ENCODE measurements at places on chromosomes 3 and 15. TPM values are rescaled to one million over a fixed set of nuclear protein-coding genes. Genes with fewer than 3 reads are reported as not detected.

DNA sequence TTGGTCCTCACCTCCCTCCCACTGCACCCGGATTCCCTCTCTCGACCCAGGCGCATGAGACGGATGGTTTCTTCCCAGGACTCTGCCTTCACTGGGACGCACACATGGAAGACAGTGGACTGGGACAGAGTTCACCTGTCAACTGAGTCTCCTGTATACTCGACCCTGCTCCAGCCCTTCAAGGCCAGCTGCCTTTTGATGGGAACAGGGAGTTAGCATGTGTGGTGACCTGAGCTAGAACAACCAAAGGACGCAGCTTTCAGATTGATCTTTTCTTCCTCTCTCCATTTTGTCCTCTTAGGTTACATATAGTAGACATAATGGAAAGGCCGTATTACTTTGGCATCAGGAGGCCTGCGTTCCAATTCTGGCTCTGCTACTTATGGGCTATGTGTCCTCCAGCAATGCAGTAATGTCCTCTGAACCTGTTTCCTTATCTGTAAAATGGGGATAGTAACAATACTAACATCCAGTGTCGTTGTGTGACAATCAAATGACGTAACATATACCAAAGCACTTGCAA is 94.1 kb downstream of the PEX5L start:
- DNase-seq, result no peak

The DGKG gene
- total RNA-seq, result 1.2 TPM

The SLC22A14 gene
- 0.53 TPM for total RNA-seq

The PLSCR5 gene
- not detected for total RNA-seq

The BCL6 gene
- 30.8 TPM for total RNA-seq

The FOXB1 gene
- not detected for total RNA-seq

The NPAP1 gene
- total RNA-seq, result not detected

- no peak for DNase-seq
These were observed 2.5 kb downstream of the FEM1B start for GRCh38 chr15:68279779-68280753.

DNA sequence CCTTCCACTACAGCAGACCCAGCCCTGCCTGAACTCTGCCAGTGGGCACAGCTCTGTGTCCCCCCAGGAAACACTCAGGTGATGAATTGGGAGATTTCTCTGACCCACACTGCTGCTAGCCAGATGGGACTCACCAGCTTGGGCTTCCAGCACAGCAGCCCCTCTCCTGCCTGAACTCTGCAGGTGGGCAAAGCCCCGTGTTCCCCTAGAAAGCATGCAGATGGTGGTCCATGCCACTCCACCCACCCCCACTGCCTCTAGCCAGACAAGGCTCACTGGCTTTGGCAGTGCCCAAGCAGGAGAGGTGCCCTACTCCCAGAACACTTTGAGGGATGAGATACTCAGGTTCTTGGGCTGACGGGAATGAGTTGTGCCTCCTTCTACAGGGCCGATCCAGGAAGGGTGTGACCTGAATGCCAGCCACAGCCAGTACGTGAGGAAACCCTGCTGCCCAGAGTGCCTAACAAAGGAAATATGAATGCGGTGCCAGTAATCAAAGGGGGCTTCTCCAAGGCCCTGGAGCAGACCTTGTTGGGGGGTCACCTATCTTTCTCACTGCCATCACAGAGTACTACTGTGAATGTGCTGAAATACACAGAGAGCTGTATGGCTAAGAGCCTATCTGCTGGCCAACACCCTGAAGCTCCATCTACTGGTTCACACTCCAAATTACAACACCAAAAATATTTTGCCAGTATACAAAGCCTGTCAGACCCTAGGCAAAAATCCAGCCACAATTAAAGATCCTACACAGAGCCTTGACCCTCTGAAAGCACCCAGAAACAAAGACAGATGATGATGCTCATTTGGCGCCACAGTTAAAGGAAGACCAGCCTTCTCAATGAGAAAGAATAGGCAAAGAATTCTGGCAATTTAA is 61.9 kb downstream of the BTLA start:
- no peak for DNase-seq

GRCh38 chr3:13684854-13685253 is 135.9 kb downstream of the FBLN2 start:
- no peak for DNase-seq

GRCh38 chr15:68051109-68051508 is 3.0 kb upstream of the PIAS1 start:
- no peak for DNase-seq

The KIF7 gene
- total RNA-seq, result 0.35 TPM

The TUSC7 gene
- total RNA-seq, result not detected

GRCh38 chr15:40769274-40770146 is at the start of gene C15orf62:
TSS of gene C15orf62 (plus strand) at chr15:40769980. CDS start at chr15:40770496, 516 bp downstream.
- DNase-seq, result no peak

GRCh38 chr3:33467786-33468185 is 27.6 kb upstream of the UBP1 start:
- DNase-seq, result no peak

- no peak for DNase-seq
These were observed 15.0 kb downstream of the CHST13 start for GRCh38 chr3:126538966-126539365.

The SEMA6D gene
- total RNA-seq, result 1.3 TPM

DNA sequence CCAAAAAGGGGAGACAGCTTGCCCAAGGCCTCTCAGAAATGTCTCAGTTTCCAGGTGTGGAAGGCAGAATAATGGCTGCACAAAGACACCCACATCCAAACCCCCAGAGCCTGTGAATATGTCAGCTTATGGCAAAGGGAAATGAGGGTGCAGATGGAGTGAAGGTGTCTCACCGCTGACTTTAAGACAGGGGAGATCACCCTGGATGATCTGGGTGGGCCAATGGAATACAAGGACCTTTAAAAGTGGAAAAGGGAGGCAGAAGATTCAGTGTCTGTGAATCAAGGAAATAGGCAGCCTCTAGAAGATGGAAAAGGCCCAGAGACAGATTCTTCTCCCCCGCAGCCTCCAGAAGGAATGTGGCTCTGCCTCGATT is 48.8 kb upstream of the ATP2B2 start:
- no peak for DNase-seq

DNA sequence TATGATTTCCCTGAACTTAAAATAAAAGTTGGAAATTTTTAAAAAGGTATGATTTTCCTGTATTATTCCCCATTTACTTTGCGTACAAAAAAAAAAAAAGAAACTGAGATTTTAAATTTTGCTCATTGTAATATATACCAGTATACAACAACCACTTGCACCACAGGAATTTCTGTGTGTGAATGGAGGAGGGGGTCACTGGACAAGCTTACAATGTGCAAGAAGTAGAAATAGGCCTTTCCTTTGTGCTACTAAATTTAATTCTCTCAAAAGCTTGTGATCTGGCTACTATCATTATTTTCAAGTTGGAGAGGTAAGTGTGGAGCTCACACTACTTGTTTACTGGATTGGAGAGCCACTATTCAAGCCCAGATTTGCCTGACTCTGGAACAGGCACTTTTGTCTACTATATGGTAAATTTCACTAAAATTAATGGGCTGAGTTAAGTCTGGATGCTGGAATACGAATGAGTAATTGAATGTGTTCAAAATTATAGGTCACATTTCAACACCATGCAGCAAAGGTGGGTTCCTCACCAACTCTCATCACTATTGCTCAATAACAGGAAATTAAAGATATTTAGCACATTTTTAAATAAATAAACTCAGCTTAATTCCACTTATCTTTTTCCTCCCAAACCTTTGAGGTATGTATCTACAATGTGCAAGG is 148.0 kb upstream of the MBNL1 start:
- no peak for DNase-seq

- no peak for DNase-seq
These were observed 23.7 kb upstream of the TICRR start for GRCh38 chr15:89551550-89551949.

- DNase-seq, result no peak
These were observed 680 bp downstream of the SMARCC1 start for GRCh38 chr3:47780741-47781684.

GRCh38 chr3:102038477-102039142 is 189.3 kb downstream of the NFKBIZ start:
- DNase-seq, result no peak

The THRB gene
- 3.7 TPM for total RNA-seq

DNA sequence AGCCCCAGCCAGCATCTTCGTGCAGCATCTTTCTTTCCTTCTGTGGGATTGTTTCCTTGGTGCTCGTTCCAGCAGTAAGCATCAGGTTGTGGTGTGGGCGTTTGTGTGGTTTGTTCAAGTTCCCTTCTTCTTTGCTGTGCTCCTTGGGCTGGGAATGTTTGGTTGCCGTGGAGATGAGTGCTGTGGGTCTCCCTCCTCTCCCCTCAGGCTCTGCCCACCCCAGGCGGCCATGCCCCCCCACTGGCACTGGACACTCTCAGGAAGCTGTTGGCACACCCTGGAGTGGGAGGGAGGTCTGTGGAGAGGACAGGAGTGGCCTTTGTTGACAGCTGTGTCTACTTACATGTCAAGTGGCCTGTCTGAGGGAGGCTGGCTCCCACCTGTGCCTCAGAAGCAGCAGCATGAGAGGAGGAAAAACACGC is 46.5 kb upstream of the SACM1L start:
- DNase-seq, result no peak

The LINGO1 gene
- 1.2 TPM for total RNA-seq

DNA sequence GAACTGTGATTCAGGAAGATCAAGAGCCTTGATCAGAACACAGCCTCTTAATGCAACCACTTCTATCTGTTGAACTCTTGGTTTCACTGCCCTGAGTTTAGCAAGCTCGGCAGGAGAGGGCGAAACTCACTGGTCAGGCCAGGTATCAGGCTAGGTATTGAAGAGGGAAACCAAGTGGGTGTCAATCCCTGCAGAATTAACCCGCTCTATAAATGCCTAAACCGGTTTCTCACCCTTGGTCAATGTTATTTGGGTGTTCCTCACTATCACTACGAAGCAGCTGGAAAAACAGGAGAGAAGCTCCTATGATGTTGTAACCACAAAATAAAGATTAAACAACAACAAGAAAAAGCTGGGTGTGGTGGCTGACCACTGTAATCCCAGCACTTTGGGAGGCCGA is 23.9 kb downstream of the LIPH start:
- DNase-seq, result no peak

The SUCNR1 gene
- total RNA-seq, result 0.19 TPM

All from esophagus squamous epithelium (tissue), 5 donors.